ENCODE measurements at places on chromosomes 7 and 10. TPM values are rescaled to one million over a fixed set of nuclear protein-coding genes. Genes with fewer than 3 reads are reported as not detected.

STEAP1 gene
- 18.8 TPM for total RNA-seq

DNA sequence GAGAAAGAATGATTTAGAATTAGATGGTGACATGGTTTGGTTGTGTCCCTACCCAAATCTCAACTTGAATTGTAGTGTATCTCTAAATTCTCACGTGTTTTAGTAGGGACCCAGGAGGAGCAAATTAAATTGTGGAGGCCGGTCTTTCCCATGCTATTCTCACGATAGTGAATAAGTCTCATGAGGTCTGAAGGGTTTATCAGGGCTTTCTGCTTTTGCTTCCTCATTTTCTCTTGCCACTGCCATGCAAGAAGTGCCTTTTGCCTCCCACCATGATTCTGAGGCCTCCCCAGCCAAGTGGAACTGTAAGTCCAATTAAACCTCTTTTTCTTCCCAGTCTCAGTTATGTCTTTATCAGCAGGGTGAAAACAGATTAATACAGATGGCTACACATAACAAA is 167.4 kb upstream of the SVIL start:
- H3K36me3 ChIP-seq = no peaks in the 10 kb centered on the region
- H3K4me3 ChIP-seq = no peak overlapping the region
- H3K27me3 ChIP-seq = no peaks in the 10 kb centered on the region
- no peak overlapping the region for H3K27ac ChIP-seq

DNA sequence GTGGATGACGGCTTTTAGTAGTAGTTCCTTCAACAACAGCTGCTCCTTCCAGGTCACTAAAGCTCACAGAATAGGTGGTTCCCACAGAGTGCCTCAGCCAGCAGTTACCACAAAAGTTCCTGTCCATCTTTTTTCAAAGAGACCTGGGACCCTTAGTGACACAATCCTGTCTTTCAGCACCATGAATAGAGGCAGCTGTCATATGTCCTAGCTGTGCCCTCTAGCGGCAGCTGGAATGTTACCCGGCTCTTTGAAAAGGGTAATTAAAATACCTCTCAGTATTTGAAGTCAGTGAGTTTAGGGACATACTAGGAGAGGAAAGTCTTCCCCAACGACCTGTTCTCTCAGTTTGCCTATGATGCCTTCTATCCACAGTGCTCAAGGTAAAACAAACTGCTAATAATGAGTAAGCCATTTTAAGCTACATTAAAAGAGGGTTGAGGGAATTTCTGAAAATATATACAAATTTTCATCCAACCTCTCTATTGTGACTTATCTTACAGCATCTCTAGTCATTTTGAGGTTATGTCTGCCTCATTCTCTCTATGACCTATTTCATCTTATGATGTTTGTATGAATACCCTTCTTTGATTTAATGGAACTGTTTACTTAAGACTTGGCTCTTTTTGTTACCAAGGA is 290.8 kb downstream of the NXPH1 start:
- no peak overlapping the region for H3K4me3 ChIP-seq
- H3K27me3 ChIP-seq = no peaks in the 10 kb centered on the region
- DNase-seq = no peak
- H3K27ac ChIP-seq = no peak overlapping the region

GRCh38 chr10:130936851-130937250 is 374.7 kb downstream of the TCERG1L start:
- no peaks in the 10 kb centered on the region for H3K4me1 ChIP-seq
- H3K27ac ChIP-seq = no peak overlapping the region
- no peaks in the 10 kb centered on the region for H3K27me3 ChIP-seq

- no peak for DNase-seq
- H3K4me3 ChIP-seq = no peak overlapping the region
- no peaks in the 10 kb centered on the region for H3K4me1 ChIP-seq
- H3K36me3 ChIP-seq = no peaks in the 10 kb centered on the region
- H3K27ac ChIP-seq = no peak overlapping the region
- H3K27me3 ChIP-seq = no peaks in the 10 kb centered on the region
These were observed 435.5 kb downstream of the TCERG1L start for GRCh38 chr10:130875897-130876472.

DNA sequence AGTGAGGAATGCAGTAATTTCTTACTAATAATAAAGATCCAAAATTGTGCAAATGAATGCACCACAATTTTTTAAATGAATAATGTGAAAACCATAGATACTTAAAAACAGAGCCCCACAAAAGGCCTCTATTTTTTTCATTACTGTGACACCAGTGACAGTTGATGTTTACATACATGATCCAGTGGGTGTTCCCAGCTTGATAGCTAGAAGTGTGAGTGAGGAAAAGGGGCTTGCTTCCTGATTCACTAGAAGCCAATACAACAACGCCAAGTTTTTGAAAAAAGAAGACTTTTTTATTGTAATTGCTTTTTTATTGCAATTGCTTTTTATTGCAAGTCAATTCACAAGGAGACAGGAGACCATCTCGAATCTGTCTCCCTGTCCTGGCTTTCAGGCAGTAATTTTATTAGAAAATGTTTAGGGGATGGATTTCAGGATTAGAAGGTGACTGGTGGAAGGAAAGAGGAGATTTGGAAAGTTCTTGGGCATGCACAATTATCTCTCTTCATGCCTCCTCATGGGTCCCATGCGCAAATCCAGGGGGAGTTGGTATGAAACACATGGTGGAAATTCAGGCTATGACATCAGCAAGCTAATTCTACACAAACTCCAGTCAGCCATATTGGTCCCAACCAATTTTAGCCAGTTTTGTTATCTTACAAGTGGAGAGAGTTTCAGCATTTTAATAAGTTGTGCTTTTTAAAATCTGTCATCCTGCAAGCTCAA is 44.4 kb upstream of the ZNF438 start:
- H3K27me3 ChIP-seq = no peaks in the 10 kb centered on the region
- H3K27ac ChIP-seq = no peak overlapping the region
- no peaks in the 10 kb centered on the region for H3K36me3 ChIP-seq
- DNase-seq = no peak

GRCh38 chr10:112295853-112296830 is 12.9 kb downstream of the TECTB start:
- no peak overlapping the region for H3K4me3 ChIP-seq
- no peaks in the 10 kb centered on the region for H3K27me3 ChIP-seq
- no peaks in the 10 kb centered on the region for H3K4me1 ChIP-seq
- no peaks in the 10 kb centered on the region for H3K36me3 ChIP-seq
- H3K27ac ChIP-seq = no peak overlapping the region
- no peak for DNase-seq

DNA sequence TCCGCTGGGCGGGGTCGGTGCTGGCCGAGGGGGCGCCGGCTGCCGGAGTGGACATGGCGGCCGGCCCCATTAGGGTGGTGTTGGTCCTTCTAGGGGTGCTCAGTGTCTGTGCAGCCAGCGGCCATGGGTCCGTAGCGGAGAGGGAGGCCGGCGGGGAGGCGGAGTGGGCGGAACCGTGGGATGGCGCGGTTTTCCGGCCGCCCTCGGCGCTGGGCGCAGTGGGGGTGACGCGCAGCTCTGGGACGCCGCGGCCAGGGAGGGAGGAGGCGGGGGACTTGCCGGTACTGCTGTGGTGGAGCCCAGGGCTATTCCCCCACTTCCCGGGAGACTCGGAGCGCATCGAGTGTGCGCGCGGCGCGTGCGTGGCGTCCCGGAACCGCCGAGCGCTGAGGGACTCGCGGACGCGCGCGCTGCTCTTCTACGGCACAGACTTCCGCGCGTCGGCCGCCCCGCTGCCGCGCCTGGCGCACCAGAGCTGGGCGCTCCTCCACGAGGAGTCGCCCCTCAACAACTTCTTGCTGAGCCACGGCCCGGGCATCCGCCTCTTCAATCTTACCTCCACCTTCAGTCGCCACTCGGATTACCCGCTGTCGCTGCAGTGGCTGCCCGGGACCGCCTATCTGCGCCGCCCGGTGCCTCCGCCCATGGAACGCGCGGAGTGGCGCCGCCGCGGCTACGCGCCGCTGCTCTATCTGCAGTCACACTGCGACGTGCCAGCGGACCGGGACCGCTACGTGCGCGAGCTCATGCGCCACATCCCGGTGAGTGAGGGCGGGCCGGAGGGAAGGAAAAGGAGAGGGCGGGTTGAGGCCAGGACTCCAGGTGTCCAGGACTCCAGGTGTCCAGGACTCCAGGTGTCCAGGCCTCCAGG is 9.3 kb upstream of the CHCHD1 start:
- H3K4me1 ChIP-seq = peaks cover 25% of the 10 kb centered on the region
- peak overlapping the region; percentile 97 for H3K27ac ChIP-seq
- H3K36me3 ChIP-seq = peaks cover 25% of the 10 kb centered on the region
- peak overlapping the region; percentile 66 for H3K4me3 ChIP-seq
- H3K27me3 ChIP-seq = no peaks in the 10 kb centered on the region

All from HCT116 (cell line).